ENCODE measurements at places on chromosomes 16 and 17.

GRCh38 chr17:13575922-13576419 is 25.8 kb downstream of the HS3ST3A1 start:
- no peak for DNase-seq

DNA sequence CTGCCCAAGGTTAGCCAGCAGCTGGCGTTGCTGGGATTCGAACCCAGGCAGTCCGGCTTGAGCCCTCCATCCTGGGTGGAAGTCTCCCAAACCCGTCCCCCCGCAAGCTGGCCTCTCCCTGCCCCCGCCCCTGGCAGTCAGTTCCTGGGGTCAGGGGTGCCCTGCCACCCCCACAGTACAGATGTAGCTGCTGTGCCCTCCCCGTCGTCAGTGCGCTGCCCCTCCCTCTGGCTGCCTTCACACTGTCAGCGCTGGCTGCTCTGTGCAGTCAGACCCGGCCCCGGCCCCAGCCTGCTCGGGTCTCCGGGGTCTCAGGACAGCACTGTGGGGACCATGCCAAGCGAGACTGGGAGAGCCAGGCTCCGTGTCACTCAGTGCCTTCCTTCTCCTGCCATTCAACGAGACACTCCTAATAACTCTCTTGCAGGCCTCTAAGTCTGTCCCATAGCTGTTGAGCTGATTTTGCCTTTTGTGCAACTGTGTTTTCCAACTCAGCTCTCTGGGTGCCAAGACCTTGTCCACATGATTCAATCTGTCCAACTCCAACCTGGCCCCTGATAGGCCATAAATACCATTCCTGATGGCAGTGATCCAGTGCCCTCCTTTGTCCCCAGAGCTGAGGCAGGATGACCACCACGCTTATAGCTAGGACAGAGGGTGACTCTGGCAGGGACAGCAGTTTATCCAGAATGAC is 55.5 kb upstream of the IL34 start:
- DNase-seq, result no peak

DNA sequence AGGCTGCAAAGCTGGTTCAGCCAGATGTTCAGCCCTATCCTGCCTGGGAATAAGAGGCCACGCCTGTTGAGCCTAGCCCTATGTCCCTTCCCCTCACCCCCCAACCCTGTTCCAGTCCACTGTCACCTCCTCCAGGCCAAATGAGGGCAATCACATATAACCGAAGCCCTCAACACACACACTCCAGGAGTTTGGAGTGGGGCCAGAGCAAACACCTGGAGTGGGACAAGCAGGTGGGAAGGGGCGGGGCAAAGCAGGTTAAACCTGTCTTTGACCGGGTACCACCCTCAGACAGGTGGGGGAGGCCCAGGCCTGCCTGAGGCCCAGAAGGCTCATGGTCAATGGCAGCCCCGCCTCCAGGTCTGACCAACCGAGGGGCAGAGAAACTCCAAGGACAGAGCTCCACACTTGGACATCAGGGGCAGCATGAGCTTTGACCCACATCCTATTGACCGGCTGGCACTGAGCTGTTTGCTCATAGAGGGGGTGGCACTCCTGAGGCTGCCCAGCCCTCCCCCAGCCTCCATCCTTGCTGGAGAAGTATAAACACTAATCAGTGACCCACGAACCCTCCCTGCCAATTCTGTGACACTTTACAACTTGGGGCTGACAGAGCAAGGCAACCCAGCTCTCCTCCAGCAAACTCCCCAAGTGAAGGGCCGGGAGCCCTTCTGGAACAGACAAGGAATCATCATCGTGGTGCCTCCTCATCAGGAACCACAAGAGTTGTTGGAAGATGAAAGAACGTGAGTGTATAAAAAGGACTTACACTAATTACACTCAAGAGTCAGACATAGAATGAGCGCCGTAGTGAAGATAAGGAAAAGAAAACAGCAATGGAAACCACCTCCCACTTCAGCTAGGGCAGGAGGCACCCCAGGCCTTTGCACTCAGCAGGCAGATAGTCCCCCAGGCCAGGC is 1.5 kb downstream of the ESRP2 start:
- no peak for DNase-seq

GRCh38 chr16:16062023-16062937 is 112.9 kb downstream of the ABCC1 start:
- peak; percentile 45 for DNase-seq
